Glomerular endothelial cell (primary cell): ENCODE measurements at places on chromosomes 6 and 20.

- no peak for DNase-seq
These were observed 673 bp downstream of the CST7 start for GRCh38 chr20:24949756-24950127.

DNA sequence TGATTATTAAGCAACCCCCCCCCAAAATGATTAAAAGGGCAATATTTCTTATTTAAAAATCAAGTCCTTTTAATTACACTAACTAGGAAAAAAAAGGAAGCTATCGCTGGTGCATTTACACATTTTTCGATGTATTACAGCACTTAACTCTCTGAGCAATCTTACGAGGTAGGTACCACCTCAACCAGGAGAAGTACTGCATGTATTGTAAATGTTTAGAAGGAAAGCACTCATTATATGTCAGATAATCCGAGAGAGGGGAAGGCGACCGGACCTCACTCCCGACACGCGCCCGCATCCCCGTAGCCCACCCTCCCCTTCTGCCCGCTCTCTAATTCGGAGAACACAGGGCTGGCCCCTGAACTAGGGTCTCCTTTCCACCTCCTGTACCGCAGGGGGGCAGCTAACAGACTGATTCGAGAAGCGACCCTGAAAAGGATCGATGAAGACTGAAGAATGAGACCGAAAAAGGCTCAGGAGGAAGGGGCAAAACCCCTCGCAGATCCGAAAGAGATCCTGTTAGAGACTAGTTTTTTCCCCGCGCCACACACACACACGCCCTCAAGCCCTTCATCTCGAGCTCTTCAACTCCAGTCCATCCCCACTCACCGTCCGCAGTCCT, 337 bp downstream of the ESF1 start:
- no peak for DNase-seq

- DNase-seq, result no peak
These were observed 95.0 kb upstream of the FAM184A start for GRCh38 chr6:119173249-119174084.

- no peak for DNase-seq
These were observed 11.8 kb downstream of the GFRA4 start for GRCh38 chr20:3651204-3651962.

GRCh38 chr20:36313476-36313875, 7.3 kb downstream of the DLGAP4 start:
- DNase-seq, result no peak

GRCh38 chr6:123564361-123564760, 72.4 kb downstream of the TRDN start:
- no peak for DNase-seq
